ENCODE measurements at places on chromosomes 6 and 20. TPM values are rescaled to one million over a fixed set of nuclear protein-coding genes. Genes with fewer than 3 reads are reported as not detected.

RSPO3 gene
- total RNA-seq, result 0.90 TPM

TMEM244 gene
- not detected for total RNA-seq

HUS1B gene
- total RNA-seq, result 1.6 TPM

SLC52A3 gene
- not detected for total RNA-seq

ARG1 gene
- total RNA-seq, result not detected

EDN1 gene
- total RNA-seq, result 168 TPM

ACSS2 gene
- total RNA-seq, result 38.5 TPM

SLC44A4 gene
- under 0.01 TPM for total RNA-seq
